Right cardiac atrium (tissue), 5 donors: ENCODE measurements at places on chromosomes 11 and 22. TPM values are rescaled to one million over a fixed set of nuclear protein-coding genes. Genes with fewer than 3 reads are reported as not detected.

The LRP5 gene
- total RNA-seq, result 78.9 TPM

The FXYD6 gene
- total RNA-seq, result 47.8 TPM

The SNU13 gene
- 223 TPM for total RNA-seq

DNA sequence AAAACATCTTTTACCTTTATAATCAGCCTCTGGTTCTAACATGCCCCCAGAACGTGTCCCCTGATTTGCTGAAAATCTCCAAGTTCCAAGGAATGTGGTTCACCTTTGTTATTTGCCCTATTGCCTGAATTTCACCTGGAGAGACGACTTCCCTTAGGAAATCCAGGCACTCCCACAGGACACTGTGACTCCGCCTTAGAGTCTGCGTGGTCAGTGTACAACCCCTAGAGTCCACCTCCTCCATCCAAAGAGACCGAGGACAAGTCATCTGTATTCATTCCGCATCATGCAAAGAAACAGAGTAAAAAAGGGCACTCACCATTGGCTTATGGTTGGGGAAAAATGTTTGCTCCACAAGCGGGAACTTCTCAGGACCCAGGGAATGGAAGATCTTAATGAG is 63.1 kb downstream of the TIMP3 start:
- DNase-seq, result no peak

DNA sequence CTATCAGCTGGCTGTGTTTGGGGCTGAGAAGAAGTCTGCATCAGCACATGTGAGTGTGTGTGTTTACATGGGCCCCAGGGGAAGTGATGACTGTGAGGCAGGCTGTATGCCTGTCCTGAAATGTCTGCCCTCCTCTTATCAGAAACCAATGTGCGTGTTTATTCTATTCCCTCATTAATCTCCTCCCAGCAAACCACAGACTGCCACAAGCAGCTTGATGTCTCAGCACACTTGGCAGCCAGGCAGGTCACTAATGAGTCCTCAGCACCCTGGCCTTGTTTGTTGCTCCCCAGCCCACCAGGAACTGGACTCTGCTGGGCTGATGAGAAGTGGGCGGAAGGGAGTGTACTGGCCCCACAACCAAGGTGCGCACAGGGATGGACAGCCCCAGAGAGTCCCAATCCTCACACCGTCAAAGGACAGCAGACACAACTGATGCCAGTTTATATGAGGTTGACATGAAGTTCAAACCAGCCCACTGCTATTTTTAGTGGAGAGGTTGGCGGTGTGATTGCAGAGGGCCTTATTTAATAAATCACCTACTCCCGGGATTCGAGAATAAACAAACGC is 225.8 kb downstream of the ETS1 start:
- DNase-seq, result no peak

- DNase-seq, result no peak
Observed at GRCh38 chr11:35980686-35981390, 37.0 kb downstream of the LDLRAD3 start.
